ENCODE measurements at places on chromosomes 16 and 17.

GRCh38 chr17:60079401-60080243, 901 bp upstream of the HEATR6 start:
- no peak for DNase-seq

DNA sequence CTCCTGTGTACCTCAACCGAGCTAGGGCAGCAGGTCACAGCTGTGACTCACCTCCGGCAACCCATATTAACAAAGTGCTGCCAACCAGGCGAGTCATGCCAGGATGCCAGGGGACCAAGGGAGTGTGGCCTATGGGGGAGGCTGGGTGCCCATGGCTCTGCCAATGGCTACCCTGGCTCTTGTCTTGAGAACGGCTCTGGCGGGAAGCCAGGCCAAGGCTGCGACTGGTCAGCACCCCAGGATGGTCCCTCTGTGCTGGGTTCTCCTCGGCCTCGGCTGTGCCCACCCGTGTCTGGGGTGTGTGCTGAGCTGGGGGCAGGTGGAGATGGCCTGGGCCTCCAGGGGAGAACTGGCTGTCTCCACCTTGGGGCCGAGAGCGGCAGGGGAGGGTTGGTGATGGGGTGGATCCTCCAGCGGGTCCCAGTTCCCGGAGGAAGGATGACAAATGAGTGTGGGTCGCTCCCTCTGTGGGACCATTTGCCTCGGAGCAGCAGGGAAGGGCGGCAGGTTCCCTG, 75.8 kb downstream of the MRC2 start:
- no peak for DNase-seq

GRCh38 chr17:2682176-2682938, 29.2 kb downstream of the CLUH start:
- DNase-seq: no peak

GRCh38 chr17:33334703-33335102, 41.6 kb upstream of the ASIC2 start:
- DNase-seq: no peak

- no peak for DNase-seq
Measured at GRCh38 chr17:50763716-50764475, 3.4 kb downstream of the ANKRD40CL start.

GRCh38 chr17:40664582-40665333, at the start of gene KRT222:
KRT222 (minus strand) TSS chr17:40665177; CDS start chr17:40665099, 78 bp downstream.
- DNase-seq: no peak

DNA sequence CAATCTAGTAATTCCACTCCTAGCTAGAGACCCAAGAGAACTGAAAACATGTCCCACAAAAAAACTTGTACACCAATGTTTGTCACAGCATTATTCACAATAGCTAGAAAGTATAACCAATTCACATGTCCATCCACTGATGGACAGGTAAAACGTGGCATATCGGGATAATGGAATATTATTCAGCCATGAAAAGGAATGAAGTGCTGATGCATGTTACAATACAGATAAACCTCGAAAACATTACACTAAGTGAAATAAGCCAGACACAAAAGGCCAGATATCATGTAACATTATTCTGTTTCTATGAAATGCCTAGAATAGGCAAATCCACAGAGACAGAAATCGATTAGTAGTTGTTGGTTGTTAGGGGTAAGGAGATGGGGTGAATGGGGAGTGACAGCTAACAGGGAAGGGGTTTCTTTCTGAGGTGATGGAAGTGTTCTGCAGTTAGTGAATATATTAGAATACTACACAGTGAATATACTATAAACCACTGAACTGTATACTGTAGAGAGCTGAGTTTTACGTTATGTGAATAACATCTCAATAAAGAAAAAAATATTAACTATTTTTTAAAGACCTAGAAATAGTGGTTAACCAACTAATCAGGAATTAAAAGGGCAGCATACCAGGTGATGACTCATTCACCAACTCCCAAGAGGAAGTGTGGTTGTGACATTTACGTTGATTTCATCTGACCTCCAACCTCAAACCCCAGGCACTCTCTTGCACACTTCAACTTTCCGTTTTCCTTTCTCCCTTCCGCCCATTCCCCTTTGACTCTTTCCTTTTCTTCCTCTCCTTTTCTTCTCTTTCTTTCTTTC, 48.6 kb downstream of the GAS7 start:
- DNase-seq: peak; percentile 41

DNA sequence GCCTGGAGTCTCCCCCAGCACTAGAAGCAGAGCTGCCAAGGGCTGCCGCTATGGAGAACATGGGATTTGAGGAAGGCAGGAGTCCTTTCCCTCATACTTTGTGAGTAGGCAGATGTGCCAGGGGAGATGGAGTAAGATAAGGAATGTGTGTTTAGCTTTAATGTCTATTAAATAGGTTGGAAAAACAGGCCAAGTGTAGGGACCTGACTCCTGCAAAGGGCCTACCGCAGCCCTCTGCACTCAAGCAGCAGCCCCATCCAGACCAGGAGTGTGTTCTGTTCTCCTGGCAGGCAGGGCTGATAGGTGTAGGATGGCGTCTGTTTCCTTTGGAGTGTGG, 1.8 kb upstream of the MIF4GD start:
- no peak for DNase-seq

DNA sequence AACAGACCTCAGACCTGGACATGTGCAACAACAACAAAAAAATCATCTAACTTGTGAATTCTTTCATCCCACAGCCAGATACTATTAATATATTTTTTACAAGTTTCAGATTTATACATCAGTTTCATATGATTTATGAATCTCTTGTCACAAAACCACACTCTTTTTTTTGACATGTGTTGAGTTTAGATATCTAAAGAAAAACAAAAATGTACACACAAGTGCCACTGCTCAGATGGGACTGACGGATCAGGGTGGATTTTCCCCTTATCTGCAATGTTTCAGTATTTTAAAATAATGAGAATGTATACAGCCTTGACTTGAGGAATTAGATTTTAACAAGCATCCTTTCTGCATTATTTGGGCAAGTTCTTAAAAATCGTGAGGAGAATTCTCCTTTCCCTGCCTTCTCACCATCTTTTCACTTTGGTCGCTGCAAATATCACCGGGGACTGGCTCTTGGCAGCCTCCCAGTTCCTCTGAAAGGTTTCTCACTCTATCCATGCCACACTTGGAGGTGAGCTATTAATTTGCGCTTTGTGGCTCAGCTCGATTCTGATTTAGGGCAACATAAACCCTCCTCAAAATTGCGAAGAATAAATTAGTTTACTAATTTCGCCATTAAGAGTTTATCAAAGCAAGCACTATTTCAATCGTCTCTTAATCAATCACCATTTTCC, 225.7 kb downstream of the XYLT1 start:
- no peak for DNase-seq

DNA sequence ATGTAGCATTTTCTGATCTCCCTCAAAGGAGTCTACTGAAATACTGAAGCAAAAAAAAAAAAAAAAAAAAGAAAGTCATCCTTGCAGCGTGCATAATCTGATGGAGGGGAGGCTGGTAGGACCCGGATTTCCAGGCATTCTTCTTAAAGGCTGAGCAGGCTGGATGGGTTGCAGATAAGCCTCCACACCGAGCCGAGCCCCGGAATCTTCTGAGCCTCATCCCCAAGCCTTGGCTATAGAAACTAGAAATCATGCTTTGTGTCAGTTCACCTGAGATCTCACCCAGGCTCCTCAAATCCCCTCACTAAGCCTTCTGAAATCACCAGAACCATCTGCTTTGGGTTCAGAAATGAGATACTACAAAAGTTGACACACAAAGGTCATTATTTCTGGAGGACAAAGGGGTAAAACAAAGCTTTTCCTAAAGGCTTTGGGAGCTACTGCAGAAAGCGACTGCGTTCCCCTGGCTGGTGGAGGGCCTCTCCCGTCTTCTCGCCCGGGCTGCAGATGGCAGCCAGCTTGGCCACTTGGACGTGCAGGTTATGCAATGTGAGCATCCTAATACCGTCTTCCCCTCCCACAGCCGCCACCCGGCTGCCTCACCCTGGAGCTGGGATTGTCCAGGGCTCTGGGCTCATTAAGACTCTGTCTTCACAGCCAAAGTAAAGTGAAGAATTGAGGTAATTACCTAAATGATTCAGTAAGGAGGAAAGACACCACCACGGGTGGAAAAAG, 4.7 kb upstream of the CACNG4 start:
- DNase-seq: no peak

DNA sequence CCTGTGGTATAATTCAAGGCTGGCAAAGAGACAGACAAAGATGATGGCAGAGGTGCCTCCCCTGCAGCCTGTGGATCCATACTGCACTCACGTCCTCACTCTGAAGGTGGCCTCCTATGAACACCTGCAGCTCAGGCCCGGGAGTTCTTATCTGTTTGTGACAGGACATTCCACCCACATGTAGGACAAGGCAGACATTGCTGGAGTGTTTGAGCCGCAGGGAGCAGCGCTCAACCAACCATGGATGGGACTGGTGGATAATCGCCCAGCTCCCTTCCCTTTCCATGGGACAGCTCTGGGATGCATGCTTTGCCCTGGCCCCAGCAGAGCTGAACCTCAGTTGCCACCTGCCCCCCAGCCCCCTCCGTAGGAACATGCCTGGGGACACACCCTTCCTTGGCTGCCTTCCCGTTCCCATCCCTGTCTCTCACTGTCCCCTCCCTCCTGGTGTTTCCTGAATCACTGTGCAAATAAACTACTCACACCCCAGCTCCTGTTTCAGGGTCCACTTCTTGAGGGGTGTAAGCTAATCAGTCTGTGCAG, 22.2 kb downstream of the ITPRIPL2 start:
- DNase-seq: no peak

DNA sequence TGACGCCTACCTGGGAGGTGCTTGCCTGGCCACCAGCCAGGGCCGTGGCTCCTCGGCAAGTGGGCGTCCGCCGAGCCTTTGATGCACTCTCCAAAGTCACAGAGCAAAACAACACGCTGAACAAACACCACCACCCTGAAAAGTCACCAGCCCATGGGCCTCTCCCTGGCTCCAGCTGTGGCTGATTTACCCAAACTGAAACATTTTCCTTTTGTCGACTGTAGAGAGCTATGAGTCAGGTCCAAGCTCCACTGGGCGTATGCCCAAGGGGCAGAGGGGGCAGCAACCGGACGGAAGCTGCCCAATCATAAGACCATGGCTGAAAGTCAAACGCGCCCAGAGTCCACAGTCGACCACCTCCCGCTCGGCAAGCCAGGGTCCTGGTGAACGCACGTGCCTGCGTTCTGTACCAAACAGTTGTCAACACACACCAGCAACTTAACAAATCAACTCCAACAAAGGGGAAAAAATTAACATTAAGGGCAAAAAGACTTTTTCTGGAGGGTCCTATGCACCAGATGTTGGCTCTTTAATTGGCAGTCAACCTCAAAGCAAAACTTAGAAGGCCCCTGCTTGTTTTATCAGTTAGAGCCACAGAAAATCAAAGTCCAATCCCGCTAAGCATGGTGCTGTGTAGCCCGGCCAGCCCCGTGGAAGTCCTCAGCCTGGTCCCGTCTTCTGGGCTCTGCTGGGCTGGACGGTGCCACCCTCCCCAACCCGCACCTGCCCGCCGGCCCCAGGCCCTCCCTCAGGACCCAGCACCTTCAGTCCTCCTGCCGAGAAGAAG, 47.3 kb downstream of the TBC1D16 start:
- no peak for DNase-seq

DNA sequence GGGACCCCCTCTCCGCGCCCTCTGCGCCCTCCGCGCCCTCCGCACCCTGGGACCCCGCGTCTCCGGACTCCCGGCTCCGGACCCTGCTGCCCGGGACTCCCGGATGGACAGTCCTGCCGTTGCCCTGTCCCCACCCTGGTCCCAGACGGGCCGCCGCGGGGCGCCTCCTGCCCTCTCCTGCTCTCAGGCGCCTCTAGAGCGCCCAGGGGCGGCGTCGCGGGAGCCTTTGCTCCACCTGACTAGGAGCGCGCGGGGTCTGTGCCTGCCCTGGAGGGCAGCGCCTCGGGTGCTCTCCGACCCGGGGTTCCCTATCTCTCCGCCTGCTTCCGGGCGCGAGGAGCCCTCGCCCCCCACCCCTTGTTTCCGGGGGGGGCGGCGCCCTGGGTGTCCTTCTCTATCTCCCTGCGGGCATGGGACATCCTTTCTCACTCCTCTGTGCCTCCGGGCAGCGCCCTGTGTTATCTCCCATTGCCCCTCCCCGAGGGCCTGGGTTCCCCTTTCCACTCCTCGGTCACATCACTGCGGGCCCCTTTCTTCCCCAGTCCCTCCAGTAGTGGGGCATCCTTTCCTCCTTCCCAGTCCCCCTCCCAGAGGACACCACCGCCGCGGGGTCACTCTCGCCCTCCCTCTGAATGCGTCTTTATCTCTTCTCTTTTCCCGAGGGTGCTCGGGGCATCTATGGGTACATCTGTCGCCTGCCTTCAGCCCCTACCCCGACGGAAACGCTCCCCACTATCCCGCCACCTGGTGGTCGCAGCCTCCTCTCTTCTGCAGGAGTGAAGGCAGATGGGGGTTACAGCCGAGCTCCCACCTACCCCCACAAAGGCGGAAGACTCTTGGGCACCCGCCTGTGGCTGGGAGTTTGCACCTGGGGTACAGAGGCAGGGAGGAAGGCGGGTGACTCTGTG, 875 bp downstream of the PRKCB start:
- DNase-seq: peak; percentile 59

DNA sequence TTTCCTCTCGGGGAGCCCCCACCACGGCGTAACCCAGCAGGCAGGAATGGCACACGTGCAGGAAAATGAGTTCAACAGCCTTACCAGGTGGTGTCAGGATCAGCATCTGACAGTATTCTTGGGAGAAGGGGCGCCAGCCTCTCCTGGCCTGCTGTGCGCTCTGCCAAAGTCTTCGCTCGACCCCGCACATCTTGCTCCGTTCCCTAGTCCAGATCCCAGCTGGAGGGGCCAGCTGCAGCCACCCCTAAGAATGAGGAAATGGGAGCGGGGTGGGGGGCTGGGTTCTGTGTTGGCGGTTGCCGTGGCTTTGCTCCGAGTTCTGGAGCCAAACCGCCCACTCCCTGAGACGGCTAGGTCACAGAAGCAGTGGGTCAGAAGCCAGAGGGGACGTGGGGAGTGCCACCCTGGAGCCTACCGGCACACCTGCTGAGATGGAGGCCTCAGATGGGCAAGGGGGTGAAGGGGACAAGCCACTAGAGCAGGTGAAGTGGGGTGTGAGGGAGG, at the start of gene CHCT1:
Gene CHCT1 (plus strand): TSS at position 328 of the 504 bp plus-strand sequence. CDS start 104 bp downstream, at position 432.
- no peak for DNase-seq

DNA sequence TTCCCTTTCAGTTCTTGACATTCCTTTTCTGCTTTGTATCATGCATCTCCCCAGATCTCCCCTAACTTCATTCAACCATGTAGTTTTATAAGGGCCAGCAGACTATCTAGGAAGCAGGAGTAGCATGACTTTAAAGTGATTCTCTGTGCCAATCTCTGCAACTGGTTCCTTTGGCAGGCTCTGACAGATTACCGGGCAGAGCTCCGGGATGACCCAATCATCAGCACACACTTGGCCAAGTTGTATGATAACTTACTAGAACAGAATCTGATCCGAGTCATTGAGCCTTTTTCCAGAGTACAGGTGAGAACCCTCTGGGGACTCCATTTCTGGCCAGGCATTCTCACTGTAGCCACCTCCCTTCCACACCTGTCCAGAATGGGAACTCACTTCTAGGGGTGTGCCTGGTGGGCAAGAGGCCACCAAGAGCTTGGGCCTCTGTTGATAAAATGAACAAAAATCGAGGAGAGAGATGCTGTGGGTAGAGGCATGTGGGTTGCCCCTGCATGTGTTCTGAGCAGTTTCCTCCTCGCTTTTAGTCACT, 7.6 kb upstream of the CDK5R1 start:
- no peak for DNase-seq
